ENCODE measurements at places on chromosomes 2 and 18.
A peak's percentile ranks its signal among the peaks of the same experiment; 100 is the strongest.

- no peak for DNase-seq
Observed at GRCh38 chr2:190415794-190416775, 7.9 kb downstream of the MFSD6 start.

- DNase-seq, result no peak
Observed at GRCh38 chr2:134491771-134492441, 226.9 kb downstream of the TMEM163 start.

DNA sequence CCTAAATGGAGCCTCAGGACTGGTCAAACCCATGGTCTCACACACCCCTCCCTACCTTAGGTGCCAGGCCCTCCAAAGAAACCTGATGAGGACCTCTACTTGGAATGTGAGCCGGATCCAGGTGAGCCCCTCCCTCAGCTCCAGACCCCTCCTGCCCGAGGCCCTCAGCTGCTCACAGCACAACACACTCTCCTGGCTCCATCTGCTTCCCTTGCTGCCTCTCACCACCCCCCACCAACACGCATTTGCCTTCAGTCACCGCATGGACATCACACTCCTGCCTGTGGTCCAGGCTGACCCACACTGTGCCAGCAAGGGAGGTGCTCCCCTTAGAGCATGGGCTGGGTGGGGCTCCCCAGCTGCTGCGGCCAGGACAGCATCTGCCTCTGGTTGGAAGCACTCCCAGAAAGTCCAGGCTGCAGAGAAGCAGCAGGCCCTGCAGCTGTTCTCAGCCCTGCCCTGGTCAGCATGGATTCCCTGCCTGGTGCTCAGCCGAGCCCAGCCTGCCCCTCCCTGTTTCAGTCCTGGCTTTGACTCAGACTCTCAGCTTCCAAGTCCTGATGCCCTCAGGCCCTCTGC is 15.1 kb downstream of the SH2D6 start:
- DNase-seq, result peak; percentile 51

DNA sequence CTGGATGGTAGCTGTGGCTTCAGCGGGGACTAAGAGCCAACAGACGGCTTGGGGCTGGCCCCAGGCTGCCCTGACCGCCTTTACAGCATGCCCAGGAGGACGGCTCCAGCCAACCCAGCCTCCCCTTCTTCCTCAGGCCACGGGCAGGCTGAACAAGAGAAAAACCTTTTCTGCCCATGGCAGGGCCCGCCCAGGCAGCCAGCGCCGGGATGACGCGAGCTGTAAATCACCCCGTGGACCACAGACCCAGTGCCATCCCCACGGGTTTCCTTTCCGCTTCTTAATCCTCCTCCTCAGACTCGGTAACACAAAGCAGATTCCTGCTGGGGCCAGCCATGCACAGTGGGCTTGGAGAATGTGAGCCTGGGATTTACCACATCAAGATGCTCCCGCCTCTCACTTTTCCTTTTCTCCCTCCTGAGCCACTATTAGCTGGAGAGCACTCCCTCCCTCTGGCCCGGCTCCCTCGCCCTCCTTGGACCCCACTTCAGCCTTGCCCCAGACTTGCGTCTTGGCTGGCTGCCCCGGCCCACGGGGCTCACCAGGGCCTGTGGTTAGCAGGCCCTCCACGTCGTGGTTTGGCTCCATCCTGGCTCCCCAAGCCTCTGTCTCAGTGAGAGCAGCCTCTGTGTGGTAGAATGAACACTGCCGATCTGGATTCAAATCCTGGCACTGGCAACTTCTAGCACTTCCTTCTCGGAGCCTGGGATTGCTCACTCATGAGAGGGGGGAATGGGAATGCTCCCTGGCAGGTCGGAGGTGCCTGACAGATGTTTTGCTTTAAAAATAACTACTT is 31.4 kb downstream of the ATOH8 start:
- DNase-seq, result no peak

GRCh38 chr18:79625195-79625923 is 54.2 kb upstream of the CTDP1 start:
- no peak for DNase-seq

Measured in hypothalamus (tissue), 51 donors.